ENCODE measurements at places on chromosomes 16 and 17.
A peak's percentile ranks its signal among the peaks of the same experiment; 100 is the strongest.

DNA sequence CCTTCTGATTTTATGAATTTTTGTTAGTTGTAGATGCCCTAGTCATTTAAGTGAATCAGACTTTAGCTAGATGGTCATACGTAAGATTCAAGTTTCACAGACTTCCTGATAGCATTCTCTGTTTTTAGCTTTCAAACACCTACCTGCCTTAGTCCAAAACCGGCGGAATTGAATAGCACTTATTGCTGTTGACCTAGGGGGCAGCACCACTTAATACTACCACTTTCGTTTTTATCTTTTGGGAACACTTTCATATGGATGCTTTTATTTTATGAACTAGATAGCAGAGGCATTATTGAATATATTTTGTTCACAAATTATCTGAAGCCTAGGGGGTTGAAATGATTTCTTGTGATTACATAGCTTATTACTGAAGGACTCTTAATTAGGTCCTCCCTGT is 31.5 kb downstream of the TADA2A start:
- no peak for DNase-seq

GRCh38 chr17:7425316-7425715 is at the start of gene SPEM2:
Gene SPEM2 (plus strand): TSS chr17:7425616. CDS start chr17:7425689, 73 bp downstream.
- DNase-seq = no peak

- DNase-seq = no peak
These were observed 14.1 kb downstream of the RAB40C start for GRCh38 chr16:603933-604332.

DNA sequence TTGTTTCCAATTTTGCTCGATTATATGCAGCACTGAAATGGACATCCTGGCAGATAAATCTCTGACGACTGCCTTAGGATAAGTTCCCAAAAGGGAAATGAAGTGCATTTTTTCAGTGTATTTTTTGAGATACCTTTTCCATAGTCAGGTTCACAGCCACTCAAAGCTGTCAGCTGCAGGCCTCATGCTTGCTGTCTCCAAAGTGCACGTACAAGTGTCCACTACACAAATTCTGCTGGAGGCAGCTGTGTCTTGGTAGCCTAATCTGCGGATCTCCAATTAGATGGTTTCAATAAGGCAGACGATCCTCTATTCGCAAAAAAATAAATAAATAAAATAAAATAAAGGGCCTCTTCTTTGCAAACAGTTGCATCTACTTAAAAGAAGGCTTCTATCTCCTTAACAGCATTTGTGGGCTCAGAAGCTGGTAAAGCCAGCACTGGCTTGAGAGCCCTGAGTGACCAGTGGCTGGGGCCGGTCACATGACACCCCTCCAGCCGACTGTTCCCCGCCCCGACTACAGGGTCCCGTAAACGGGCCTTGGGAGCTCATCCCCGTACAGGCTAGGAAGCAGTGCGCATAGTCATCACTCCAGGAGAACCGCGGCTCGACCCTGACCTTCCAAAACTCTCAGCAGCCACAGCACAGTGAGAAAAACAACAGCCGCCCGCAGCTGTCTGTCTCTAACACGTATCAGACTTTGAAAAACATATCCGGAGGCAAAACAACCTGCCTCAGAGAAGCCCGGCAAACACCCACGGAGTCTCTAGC is 18.8 kb downstream of the RPH3AL start:
- DNase-seq = peak; percentile 35

Data from nucleus accumbens (tissue), 56 donors.